Endodermal cell (in vitro differentiated cells): ENCODE measurements at places on chromosomes 7 and 10. TPM values are rescaled to one million over a fixed set of nuclear protein-coding genes. Genes with fewer than 3 reads are reported as not detected.

Gene CDC14C
- not detected in 3 replicates for total RNA-seq

Gene SFTPA1
- not detected in 3 replicates for total RNA-seq

Gene VIPR2
- 0.64 to 8.3 TPM (median 0.97 TPM) in 3 replicates for total RNA-seq

Gene MLLT10
- total RNA-seq: 56.7 and 62.9 TPM in 2 replicates

Gene BEND7
- total RNA-seq: 5.7 and 9.8 TPM in 2 replicates

Gene STN1
- 19.9 to 24.7 TPM (median 21.5 TPM) in 3 replicates for total RNA-seq

Gene IFIT1B
- total RNA-seq: not detected in 3 replicates

Gene GBX1
- total RNA-seq: 0.45 TPM in 1 of 3 replicates, not detected in the others

Gene ATG9B
- total RNA-seq: 2.6 and 3.0 TPM in 2 replicates

Gene NRAP
- total RNA-seq: 0.11 TPM in 2 replicates

Gene THNSL1
- total RNA-seq: 6.8 and 7.2 TPM in 2 replicates

Gene NUPR2
- total RNA-seq: not detected in 2 replicates

Gene KNDC1
- total RNA-seq: 7.3 and 9.6 TPM in 2 replicates

Gene PAPOLB
- total RNA-seq: 0.93 to 1.2 TPM (median 0.94 TPM) in 3 replicates

Gene MRLN
- not detected in 2 replicates for total RNA-seq

Gene CD36
- 0.29 to 0.70 TPM (median 0.65 TPM) in 3 replicates for total RNA-seq

Gene PLAU
- total RNA-seq: 3.3 to 8.1 TPM (median 3.4 TPM) in 3 replicates

Gene CPXM2
- total RNA-seq: 1.4 TPM in 2 replicates

Gene CARD11
- 6.7 to 9.2 TPM (median 7.2 TPM) in 3 replicates for total RNA-seq

Gene RASA4
- 44.0 to 58.0 TPM (median 47.0 TPM) in 3 replicates for total RNA-seq

Gene SLC13A1
- total RNA-seq: not detected in 3 replicates

Gene MMP21
- total RNA-seq: not detected in 2 replicates

Gene VWDE
- 7.8 to 12.1 TPM (median 11.8 TPM) in 3 replicates for total RNA-seq

Gene LRRC17
- 0.18 TPM in 2 replicates for total RNA-seq

Gene HECW1
- total RNA-seq: 12.0 to 15.7 TPM (median 15.4 TPM) in 3 replicates

Gene CXCL12
- total RNA-seq: 0.91 to 1.9 TPM (median 1.4 TPM) in 3 replicates

Gene PLEKHS1
- not detected in 3 replicates for total RNA-seq

Gene PHKG1
- total RNA-seq: 0.46 TPM in 1 of 2 replicates, not detected in the other

Gene AKR1C1
- total RNA-seq: 1.6 to 2.8 TPM (median 1.7 TPM) in 3 replicates
